ENCODE measurements at places on chromosomes 13 and 19. TPM values are rescaled to one million over a fixed set of nuclear protein-coding genes. Genes with fewer than 3 reads are reported as not detected.

CCDC122 gene
- 0.65 TPM for total RNA-seq

- DNase-seq, result no peak
Measured at GRCh38 chr13:100506600-100507422, 81.8 kb downstream of the GGACT start.

FGF9 gene
- total RNA-seq, result 0.54 TPM

ATP7B gene
- 0.83 TPM for total RNA-seq

- DNase-seq, result no peak
Measured at GRCh38 chr19:39710333-39710890, 6.1 kb downstream of the LGALS14 start.

- no peak for DNase-seq
Measured at GRCh38 chr19:35528218-35529038, at the start of gene SBSN. TSS of gene SBSN (minus strand) at chr19:35528311. CDS start at chr19:35528281, 30 bp downstream.

ZNF554 gene
- 1.2 TPM for total RNA-seq

JSRP1 gene
- total RNA-seq, result 0.63 TPM

- no peak for DNase-seq
Measured at GRCh38 chr13:71481501-71481900, 385.5 kb downstream of the DACH1 start.

- DNase-seq, result no peak
Measured at GRCh38 chr13:101915331-101915730, 462.9 kb downstream of the ITGBL1 start.

GRCh38 chr19:41895745-41896580 is 13.0 kb downstream of the ARHGEF1 start:
- DNase-seq, result no peak

DNA sequence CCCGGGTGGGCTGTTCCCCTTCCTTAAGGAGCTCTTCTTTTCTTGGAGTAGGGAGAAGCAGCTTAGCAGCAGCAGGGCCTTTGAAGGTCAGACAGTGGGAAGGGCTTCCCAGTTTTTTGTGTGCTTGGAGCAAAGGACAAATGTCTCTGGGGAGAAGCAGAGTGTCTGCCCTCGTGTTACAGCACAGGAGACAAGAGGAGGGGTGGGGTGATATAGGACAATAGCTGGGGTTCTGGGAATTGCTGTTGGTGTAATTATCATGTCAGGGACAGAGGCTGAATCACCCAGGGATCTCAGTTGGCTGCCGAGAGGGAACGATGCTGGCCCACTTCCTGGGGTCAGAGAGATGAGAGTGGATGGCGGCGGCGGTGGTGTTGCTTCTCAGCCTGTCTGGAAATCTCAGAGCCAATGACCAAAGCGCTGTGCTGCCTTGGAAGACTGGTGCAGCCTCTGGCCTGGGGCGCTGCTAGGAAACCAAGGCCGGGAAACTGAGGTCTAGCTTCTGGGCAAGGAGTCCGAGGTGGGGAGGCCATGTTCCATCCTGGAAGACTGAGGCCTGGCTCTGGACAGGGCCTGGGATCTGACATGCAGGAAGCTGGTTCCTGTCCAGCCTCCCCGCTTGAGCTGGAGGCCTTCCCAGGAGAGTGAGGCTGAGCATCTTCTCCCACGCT is 1.2 kb downstream of the INAFM1 start:
- no peak for DNase-seq

DNA sequence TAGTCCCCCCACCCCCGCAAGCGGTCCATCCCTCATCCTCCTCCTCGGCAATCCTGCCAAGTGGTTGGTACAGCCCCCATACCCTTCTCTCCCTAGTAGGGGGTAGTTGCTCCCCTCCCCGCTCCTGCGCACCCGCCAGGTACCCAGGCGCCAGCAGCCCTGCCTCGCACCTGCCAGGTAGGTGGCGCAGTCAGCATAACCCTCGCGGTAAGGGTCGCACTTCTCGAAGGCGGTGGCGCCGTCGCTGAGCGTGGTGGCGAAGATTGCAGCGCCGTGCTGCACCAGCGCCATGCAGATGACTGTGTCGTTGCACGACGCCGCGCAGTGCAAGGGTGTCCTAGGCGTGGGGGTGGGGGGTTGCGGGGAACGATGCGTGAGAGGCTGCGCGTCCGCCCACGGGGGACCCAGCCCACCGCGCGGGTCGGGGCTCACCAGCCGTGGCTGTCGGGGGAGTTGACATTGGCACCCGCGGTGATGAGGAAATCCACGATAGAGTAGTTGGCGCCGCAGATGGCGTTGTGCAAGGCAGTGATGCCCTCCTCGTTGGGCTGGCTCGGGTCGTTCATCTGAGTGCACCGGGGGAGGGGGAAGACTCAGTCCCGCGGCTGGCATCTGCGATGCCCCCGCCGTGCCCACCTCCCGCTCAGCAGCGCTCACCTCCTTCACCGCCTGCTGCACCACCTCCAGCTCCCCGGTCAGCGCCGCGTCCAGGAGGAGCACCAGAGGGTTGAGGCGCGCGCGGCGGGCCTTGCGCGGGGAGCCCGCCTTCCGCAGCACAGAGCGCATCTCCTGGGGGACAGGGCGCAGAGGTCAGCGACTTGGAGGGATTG is 15.2 kb upstream of the ERCC2 start:
- DNase-seq, result no peak

MYO16 gene
- total RNA-seq, result 0.08 TPM

DNA sequence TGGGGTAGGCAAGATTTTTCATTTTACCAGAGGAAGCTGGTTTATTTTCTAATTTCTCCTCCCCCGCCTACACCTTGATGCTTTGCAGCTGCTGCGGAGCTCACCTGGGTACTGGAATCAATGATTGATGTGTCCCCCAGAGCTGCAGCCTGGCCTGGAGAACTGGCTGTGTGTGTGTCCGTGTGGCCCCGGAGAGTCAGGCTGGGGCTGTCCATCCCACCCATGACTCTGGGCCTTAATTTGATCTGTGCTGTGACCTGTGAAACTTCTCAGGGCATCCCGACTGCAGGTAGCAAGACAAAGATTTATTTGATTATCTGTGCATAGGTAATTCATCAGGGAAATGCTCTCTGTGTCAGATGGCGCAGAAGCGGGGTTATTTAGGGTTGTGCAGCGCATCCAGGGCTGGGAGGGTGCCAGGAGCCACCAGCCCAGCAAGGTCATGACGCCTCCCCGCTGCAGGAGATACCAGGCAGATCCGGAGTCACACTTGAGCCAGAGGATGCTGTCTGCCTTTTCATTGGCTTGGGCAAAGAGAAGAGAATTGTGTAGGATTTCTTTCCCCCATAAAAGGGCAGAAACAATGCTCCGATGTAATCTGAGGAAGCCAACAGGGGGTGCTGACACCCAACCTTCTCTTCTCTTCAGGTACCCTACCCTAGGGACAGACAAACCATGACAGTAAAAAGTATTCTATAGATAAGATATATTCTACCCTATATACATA is 346.6 kb downstream of the TSHZ3 start:
- DNase-seq, result no peak

GRCh38 chr13:27638521-27638920 is 16.8 kb downstream of the POLR1D start:
- no peak for DNase-seq

TMPRSS9 gene
- total RNA-seq, result not detected

DNA sequence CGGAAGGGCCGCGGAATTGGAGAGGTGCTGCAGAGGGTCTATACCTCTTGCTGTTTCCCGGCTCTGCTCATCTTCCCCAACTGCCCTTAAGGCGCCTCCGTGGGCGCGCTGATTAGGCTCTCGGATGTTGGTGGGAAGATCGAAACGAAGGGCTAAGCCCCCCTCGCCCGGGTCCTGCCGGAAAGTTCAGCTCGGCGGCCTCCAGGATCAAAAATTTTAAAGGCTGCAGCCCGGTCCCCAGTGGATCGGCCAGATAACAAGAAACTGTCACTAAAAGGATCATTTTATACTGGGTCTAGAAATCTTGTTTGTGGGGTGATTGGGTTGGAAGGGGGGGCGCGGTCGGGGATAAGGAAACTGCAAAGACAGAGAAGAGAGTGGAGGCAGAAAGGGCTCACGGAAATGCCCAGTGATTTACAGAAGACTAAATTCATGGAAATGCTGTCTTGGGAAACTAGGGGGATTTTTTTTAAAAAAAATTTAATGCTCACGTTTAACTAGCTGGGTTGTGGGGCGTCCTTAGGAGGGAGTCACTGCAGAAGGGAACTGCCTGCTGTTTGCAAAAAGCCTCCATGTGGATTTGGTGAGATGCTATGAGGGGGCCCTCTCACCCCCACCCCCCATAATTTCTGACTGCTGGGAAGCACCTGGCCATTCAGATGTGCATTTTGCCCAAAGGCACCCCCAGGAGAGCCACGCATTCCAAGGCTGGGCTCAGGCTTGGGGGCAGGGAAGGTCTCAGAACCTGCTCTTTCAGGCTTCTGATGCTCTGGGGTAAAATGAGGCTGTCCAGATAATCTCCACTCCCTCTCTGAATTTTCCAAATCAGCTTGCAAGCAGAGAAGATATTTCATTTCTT is 7.7 kb downstream of the CDX2 start:
- DNase-seq, result no peak

IL12RB1 gene
- 14.8 TPM for total RNA-seq

GRCh38 chr13:27920677-27921420 is 1.0 kb downstream of the PDX1 start:
- DNase-seq, result no peak

PDE4A gene
- total RNA-seq, result 4.2 TPM

GRCh38 chr19:57850553-57851017 is 926 bp downstream of the ZNF587 start:
- DNase-seq, result no peak

METTL21C gene
- total RNA-seq, result not detected

SIGLECL1 gene
- not detected for total RNA-seq

DNA sequence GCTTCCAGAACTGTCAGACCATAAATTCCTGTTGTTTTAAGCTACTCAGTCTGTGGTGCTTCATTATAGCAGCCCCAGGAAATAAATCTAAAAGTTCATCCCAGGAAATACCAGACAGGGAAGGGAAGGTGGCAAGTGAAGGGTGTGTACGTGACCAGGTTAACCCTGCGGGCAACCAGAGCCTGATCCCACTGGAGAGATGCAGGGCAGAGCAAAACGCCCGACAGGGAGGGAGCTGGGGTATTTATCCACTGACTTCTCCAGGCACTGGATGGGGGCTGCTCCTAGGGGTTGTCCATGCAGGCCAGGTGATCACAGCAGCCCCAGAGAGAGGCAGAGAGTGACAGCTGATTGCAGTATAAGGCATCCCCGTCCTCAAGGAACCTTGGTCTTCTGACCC is 150.9 kb downstream of the CACNA1A start:
- no peak for DNase-seq

GRCh38 chr13:55073000-55073399 is 2044.4 kb downstream of the OLFM4 start:
- no peak for DNase-seq

- no peak for DNase-seq
Measured at GRCh38 chr13:97394542-97394941, 39.4 kb upstream of the RAP2A start.

DNA sequence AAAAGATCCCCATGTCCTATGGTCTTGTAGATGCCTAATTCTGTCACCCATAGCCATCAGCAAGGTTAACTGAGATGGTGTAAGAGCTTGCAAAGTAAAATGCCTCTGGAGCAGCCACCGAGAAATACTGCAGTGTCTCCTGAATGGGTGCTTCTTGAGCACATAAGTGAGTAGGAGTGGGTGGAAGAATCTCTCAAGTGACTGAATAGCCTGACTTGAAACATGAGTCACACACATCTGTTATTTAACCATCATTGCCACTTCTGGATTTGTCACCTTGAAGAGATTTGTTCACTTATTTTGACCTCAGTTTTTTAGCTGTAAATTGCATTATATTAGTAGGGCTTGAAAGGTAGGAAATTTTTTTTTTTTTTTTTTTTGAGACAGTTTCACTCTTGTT is 2.3 kb downstream of the ZNF714 start:
- DNase-seq, result no peak
